ENCODE measurements at places on chromosomes 5 and 9.

DNA sequence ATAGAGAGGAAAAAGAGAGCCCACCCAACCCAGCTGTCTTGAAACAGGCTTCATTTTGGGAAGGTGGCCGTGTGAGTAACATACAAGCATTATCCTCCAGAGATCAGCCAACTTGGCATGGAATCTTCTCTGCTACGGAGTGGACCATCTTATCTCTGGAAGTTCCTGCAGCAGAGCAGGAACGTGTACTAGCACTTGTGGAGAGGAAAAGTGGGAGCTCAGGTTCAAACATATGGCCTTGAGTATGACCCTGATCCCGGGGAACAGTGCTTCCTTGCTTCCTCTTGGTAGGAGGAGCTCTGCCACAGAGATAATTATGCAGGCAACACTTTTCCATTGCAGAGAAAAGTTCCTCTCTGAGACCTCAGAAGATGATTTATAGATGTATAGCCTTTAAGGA, 490.4 kb upstream of the ACO1 start:
- DNase-seq, result no peak

DNA sequence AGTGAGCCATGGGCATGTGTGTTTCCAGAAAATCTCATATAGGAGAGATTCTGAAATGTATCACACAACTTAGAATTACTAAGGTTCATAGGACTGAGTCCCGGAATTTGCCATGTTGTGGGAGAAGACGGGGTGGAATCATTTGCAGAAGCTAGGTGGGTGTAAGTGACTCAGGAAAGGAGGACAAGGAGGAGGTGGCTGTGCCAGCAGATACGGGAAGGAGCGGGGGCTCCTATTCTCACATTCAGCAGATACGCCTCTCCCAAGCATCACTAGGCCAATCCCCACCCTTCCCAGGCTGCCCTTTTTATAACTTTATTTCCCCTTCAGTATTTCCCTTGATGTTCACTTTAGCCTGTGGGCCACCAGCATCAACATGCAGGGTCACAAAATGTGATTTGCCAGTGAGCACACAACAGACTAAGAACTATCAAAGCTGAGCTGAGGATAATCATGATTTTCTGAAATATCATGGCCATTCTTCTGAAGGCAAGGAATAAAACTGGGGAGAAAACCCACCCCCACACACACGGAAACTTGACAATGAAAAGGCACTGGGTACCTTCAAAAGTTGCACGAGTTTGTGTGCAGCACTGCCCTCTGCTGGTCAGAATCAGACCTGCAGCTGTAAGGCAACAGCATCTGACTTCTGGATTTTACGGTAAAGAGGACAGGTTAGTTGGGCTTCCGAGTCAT, 133.2 kb downstream of the MTX3 start:
- no peak for DNase-seq

GRCh38 chr5:122120493-122120892, 8.9 kb upstream of the ZNF474 start:
- DNase-seq, result no peak

GRCh38 chr5:148224117-148224742, 14.1 kb upstream of the MARCOL start:
- DNase-seq, result no peak

- no peak for DNase-seq
Observed at GRCh38 chr9:103799959-103800358, 294.1 kb upstream of the SMC2 start.

DNA sequence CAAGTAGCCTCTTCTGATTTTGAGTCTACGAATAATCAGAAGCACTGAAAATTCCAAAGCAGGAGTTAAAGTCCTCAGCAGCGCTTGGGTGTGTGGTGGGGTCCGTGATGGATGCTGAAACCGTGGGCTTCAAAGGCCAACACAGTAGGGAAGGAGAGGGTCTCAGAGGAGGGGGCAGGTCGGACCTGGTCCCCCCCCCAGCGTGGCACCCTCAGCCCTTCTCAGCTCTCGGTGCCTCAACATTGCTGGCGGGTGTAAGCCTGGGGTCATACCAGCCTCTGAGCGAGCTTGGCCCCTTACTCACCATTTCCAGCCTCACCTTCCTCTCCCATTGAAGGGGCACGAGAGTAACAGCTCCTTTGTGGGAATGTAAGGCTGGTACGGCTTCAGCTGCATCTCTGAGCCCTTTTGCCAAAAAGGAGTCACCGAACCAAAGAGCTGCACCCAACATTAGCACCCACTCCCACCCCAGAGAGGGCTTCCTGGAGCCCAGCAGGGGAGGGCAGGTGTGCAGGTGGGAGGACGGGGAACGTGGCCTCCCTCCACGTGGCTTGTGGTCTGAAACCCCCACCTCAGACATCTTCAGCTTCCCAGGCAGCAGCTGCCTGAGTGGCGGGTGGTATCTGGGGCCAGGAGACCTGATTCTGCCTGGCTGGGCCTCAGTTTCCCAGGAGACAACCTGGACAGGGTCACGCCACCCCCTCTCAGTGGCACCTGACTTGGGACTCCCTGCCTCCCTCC, 6.7 kb upstream of the LCN1 start:
- no peak for DNase-seq

- DNase-seq, result no peak
Observed at GRCh38 chr9:128937310-128938165, 9.9 kb downstream of the DOLK start.

DNA sequence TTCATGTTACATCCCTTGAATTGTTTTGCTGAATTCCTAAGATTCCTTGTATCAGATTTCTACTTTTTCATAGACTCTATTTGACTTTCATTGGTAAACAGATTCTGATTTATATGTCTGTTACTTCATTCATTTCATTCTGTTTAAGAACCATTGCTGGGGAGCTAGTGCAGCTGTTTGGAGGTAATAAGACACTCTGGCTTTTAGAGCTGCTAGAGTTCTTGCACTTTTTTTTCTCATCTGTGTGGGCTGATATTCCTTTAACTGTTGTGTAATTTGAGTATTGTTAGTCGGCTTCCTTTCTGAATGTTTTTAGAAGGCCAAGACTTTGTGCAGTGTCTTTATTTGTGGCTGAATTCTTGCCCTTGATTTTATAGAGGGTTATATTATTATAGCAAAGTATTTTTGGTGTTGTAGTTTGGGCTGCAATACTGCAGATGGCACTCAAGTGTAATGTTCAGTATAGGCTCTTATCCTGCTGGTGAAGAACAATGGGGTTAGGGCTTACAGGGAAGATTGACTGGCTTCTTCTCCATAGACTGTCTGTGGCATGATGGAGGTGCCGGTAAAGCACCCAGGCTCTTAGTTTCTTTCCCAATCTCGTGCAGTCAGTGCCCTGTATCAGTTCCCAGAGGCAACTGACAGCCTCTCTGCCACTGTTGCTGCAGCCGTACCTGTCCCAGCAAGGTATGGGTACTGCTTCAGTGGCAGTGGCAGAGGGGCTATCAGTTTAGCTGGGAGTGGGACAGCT, 162.2 kb downstream of the OXCT1 start:
- no peak for DNase-seq

GRCh38 chr9:126198854-126199253, 127.8 kb upstream of the MVB12B start:
- DNase-seq, result no peak

- DNase-seq, result no peak
Observed at GRCh38 chr9:114908805-114909448, 21.5 kb downstream of the TNFSF8 start.

- DNase-seq, result no peak
Observed at GRCh38 chr9:128629136-128629535, 27.5 kb downstream of the DYNC2I2 start.

GRCh38 chr9:113588242-113588810, 124.8 kb downstream of the RGS3 start:
- no peak for DNase-seq

GRCh38 chr5:34499001-34499734, 157.0 kb upstream of the RAI14 start:
- no peak for DNase-seq

DNA sequence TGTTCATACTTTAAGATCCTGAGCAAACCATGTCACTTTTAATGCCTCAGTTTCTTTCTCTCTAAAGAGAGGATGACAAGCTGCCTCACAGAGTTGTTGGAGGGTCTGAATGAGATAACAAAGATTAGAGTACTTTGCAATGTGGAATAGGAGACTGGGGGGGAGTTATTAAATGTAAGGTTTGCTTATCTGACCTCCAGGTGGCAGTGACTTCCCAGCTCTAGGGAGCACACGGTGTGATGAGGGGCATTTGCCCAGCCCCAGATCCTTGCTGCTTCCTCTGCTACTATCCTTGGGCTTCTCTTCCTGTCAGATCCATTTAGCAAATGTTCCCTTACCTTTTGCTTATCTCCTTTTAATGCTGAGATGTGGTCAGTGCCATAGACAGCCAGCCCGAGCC, 30.7 kb downstream of the ENHO start:
- no peak for DNase-seq

DNA sequence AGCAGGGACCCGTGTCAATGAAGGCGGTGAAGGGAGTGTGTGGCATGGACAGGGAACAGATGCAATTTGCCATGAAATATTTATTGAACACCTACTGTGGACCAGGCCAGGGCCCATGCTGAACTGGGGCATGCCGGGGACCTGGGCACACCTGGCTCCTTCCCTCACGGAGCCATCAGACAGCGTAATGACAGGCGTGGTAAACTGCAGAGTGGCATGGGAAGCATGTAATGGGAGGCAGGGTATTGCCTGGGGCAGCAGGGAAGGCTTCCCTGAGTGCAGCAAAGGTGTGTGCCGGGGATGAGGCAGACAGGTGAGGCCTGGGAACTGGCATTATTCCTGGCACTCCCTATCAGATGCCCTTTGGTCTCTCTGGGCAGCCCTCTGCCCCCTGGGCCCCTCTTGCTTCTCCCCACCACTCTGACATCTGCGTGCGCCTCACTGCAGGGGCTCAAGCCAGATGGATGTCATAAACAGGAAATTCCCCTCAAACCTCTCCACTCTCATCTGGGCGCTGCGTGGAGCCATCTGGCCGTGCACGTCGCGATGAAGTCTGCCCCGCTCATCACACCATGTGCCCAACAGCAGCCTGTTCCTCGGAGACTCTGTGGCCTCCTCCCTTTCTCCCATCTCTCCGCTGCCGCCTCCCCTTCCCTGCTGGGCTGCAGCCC, 67.6 kb downstream of the HMCN2 start:
- DNase-seq, result no peak

DNA sequence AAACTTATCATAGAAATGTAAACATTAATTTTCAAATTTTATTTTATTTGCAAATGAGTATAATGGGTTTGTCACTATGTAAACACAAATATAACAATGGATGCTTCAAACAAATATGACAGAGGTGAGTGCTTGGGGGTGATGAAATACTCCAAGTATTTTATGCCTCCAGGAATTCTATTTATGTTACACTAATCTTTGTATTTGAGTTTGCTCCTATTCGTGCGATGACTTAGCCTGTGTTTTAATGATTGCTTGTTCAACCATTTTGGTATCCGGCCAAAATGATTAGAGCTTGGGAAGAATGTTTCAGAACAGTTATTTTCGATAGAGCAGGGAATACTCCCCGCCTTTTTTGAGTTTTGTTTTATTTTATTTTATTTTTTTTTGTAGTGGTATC, 5.0 kb downstream of the DMRT2 start:
- no peak for DNase-seq

DNA sequence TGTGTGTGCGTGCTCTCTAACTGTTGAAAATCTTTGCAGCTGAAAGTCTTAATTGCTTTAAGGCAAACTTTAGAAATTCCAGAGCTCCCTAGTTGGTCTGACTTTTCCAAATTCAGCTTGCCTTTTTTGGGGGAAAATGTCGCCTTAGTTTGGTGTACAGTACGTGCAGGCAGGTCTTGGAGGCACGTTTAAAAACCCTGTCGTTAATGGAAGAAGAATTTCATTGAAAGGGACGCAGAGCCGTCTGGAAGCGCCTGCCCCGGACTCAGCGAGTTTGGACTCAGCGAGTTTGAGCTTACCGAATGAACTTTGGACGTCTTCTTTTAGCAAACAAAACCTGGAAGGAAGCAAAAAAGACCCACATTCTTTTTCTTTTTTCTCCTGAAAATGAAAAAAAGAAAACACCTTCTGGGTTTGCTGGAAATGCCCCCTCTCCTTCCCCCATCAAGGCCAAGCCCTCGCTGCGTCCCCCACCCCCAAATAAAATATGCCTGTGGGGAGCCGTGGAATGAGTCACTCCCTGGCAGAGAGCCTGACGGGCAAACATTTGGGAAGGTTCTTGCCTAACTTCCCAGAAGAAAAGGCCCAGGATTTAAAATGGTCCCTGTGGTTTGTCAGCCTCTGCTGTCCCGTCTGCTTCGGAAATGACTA, 1.5 kb downstream of the NEK6 start:
- no peak for DNase-seq

- DNase-seq, result no peak
Observed at GRCh38 chr5:124842725-124843595, 96.5 kb upstream of the ZNF608 start.

GRCh38 chr5:90997082-90997481, 386.0 kb downstream of the ARRDC3 start:
- DNase-seq, result no peak

- DNase-seq, result no peak
Observed at GRCh38 chr5:52342361-52342760, 445.4 kb upstream of the ITGA1 start.

DNA sequence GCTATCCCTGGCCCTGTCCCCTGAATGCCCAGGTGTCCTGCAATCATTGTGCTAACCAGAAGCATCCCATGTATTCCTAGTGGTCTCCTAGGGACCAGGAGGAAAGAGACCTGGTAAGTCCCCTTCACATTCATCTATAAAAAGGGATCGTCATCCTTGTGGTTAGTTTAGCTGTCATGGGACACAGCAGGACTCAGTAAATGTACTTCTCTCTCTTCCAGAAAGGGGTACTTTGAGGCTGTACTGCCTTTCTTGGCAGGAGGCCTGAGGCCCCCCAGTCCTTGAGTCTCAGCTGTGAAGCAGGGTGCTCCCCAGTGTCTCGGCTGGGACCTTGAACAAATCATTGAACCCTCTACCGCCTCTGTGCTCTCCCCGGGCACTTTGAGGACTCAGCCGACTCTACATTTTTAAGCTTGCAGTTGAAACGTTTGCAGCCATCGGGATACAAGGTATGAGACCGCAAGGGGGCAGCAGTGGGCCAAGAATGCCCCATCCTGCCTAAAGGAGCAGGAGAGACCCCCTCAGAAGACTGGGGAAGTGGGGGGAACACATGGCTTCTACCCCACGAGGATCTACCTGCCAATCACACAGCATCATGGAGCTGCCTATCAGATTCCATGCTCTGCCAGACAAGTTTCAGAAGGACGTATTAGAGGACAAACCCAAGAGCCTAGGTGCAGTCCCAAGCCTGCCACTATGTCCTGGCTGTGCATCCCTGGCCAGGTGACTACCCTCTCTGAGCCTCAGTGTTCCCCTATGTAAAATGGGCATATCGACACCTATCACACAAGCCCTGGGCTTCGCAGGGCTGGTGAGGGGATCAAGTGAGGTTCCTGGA, 2.4 kb upstream of the PHYKPL start:
- DNase-seq, result peak; percentile 61

DNA sequence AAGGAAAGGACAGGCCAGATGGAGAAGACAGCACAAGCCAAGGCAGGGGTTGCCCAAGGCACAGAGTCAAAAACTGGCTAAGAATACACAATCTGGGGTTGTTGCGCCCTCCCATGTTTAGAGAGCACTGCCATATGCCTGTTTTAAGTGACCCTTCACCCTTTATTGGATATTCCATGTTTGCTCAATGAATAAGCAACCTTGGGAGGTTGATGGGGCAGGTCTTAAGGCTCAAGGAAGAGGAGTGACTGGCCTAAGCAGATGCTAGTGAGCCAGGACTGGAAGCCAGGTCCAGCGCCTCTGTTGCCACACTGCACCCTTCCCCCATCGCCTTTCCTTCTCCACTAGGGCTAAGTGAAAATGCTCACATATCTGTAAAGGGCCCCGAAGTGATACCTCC, 6.7 kb downstream of the TXN start:
- no peak for DNase-seq
